ENCODE measurements at places on chromosomes 1 and 21.
A peak's percentile ranks its signal among the peaks of the same experiment; 100 is the strongest.

GRCh38 chr1:89616844-89617627, 15.9 kb upstream of the LRRC8C start:
- no peak for DNase-seq

GRCh38 chr1:91872559-91873081, 13.3 kb downstream of the TGFBR3 start:
- no peak for DNase-seq

- DNase-seq, result peak; percentile 93
Observed at GRCh38 chr1:17587693-17588047, 48.2 kb downstream of the ARHGEF10L start.

- DNase-seq, result no peak
Observed at GRCh38 chr1:212774584-212774983, 17.0 kb downstream of the NSL1 start.

- DNase-seq, result no peak
Observed at GRCh38 chr1:206664740-206665139, 20.0 kb upstream of the MAPKAPK2 start.

- DNase-seq, result no peak
Observed at GRCh38 chr21:42581336-42581992, 67.8 kb downstream of the SLC37A1 start.

DNA sequence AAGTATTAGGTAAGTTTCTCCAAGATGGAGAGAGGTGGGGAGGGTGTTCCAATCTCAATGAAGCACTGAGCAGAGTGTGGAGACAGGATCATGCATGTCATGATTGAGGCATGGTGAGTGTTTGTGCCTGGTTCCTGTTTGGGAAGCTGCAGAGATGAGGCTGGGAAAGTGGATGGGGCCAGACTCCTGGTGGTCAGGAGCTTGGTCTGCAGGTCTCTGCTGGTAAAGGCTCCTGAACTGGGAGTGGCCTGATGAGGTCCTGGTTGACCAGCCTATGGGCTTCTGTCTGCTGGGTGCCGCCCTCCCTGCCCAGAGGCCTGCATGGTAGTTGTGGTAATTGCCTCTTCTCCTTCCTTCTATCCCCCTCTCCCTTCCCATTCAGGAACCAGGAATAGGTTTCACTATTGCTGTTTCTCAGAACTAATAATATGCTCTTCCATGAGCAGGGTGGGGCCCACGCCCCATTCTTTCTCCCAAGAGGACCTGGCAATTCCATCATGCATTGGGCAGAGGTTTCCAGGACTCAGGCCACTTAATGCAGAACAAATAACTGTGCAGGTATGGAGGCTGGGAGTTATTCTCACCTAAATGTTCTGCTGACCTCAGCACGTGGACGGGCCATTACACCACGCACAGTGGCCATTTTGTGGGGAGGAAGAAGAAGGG, 24.5 kb downstream of the PROK1 start:
- DNase-seq, result peak; percentile 79

DNA sequence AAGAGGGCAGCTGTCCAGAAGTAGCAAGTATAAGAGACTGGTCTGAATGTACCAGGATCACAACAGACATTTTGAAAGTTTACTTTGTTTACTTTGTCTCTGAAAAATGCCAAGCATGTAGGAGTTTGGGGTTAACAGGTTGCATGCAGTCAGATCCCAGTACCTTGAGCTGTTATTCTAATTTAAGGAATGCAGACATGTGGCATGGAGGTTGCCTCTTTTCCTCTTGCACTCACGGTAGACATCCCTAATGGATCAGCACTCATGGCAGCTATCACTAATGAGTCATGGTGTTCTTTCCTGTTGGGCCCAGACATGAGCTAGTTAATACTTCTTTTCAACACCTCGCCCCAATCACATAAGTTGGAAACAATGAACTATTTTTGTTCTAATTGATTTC, 67.3 kb downstream of the GADD45A start:
- no peak for DNase-seq

GRCh38 chr1:153963850-153964331, 554 bp upstream of the SLC39A1 start:
- DNase-seq, result peak; percentile 99
